Cortex of kidney (tissue), 1 donor: ENCODE measurements at places on chromosomes 6 and 20.

DNA sequence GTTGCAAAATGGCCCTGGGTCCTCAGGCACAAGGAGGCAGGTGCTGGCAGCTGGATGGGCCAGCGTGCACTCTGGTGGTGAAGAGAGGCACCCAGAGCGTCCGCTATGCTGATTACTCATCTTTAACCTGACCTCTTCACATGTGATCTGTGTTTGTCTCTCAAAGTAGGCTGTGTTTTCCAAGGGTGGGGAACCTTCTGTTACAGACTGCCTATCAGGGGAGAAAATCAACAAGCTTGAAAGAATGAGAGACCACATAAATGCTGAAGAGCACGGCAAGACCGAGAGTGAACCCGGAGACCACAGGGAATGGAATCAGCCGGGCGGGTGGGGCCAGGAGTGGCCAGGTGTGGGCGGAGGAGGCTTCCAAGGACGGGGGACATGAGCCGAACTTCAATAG, 16.2 kb downstream of the BNIP5 start:
- DNase-seq = no peak

DNA sequence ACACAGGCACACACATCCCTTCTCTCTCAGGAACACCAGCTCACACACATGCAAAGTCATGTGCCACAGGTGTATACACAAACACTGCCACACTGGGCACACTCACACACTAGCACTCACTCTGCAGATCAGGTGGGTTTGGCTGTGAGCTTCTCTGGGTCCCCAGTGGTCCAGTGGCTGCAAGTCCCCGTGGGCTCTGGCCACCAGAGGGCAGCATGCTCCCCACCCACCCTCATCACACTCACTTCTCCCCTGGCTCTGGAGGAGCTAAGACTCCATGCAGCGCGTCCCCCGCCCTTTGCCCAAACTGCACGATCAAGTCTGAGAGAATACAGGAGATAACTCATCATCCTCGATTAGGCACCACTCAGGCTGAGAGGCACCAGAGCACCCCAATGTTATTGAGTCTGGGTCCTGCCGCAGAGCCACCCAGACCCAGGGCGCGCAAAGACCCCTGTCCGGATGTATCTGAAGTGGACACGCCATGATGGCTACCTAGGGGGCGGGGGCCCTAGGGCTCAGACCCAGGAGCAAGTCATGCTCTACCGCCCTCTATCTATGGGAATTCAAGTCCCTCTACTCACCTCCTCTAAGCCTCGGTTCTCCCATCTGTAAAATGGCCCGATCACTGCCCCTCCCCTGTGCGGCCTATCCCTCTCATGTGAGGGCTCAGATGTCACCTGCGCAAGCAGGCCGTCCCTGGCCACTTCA, 90.5 kb downstream of the GRM4 start:
- no peak for DNase-seq

DNA sequence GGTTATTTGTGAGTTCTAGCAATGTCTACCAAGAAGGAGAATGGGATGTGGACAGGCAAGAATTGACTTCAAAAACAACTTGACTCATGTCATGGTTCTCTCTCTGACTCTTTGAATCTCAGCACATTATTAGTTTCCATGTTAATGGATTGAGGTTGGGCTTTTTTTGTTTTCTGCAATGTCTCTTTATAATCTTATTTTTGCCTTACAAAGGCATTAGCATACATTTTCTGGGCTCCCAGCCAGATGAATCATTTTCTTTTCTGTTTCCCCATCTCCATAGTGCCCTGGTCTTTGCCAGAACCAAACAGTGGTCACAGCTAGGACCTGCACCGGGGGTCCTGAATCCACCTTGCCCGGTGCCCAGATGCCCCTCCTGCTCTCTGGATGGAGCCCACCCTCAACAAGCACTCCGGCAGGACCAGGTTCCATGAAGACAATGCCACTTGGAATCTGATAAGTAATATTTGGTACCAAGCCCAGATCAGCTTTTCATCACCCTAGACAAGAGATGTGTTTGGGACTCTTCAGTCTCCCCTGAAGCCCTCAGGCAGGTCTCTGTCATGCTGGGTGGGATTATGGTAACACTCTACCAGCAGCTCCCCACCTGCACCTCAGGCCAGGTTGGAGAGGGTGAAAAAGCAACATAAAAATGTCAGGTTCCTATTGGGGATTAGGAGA, 266.7 kb upstream of the SULF2 start:
- DNase-seq = no peak

DNA sequence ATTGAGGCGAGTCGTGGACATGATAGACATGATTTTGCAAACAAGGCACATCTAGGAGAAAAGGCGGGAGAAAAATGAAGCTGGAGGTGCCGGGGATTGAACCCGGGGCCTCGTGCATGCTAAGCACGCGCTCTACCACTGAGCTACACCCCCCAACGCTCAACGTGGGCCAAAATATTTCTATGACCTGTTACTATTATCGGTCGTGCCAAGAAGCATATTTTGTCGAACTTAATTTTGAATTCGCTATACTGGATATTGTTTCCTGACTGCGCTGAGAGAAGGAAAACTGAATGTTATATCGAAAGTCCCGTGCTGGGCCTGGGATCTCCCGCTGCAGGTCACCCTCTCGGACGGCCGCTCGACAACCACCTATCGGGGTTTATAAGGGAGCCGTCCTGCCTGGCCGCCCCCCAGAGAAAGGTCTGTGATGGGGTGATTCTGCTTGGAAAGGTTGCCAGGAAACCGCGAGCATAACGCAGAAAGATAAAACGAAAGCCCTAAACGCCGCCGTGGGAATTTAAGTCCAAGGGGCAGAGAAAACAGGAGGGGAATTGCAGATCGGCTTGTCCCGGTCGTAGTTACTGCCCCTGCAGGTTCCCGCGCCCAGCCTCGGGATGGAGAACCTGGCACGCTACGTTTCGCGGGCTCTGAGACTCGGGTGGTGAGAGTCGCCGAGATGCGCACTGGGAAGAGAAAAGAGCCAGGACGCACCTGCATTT, 60.0 kb downstream of the TRIM27 start:
- DNase-seq = no peak

DNA sequence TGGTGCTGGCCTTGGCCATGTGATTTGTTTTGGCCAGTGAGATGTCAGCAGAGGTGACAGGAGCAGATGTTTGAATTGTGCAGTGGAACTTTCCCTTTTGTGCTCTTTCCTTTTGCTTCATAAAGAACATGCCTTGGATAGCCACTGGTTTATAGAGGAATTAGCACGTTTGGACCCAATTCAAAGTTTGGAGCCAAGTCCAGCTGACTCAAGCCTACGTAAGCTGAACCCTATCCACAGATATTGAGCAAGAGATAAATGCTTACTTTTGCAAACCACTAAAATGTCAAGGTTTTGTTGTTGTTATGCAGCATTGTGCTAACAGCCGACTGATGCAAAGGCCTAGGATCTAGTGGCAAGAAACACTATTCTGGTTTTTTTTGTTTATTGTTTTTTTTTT, 230.9 kb upstream of the CITED2 start:
- no peak for DNase-seq

DNA sequence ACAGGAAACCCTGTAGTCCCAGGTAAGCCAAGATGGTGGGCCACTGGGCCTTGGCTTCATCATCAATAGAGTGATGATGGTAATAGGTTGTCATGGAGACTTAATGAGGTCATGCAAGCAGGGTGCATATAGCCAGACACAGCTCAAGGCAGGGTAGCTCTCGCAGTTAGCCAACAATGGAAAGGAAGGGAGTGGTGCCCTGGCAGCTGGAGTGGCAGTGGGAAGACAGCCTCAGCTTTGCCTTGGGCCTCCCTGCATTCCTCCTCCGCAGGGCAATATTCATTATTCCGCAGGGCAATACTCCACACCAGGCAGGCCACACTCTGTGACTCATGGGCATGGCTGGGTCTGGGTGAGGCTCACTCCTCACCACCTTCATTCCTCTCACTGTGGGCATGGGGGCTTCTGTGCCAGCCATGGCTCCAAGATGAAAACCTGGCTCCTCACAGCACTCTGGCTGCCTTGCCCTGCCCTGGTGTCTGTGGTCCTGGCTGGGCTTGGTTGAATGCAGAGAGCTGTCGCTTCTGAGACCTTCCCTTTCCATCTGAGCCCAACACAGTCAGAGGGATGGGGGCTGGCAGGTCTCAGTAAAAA, 163.1 kb upstream of the PMEPA1 start:
- DNase-seq = no peak

GRCh38 chr20:5056801-5057599, 55.7 kb upstream of the SLC23A2 start:
- DNase-seq = no peak

- no peak for DNase-seq
Observed at GRCh38 chr6:14735956-14736486, 509.8 kb upstream of the JARID2 start.

DNA sequence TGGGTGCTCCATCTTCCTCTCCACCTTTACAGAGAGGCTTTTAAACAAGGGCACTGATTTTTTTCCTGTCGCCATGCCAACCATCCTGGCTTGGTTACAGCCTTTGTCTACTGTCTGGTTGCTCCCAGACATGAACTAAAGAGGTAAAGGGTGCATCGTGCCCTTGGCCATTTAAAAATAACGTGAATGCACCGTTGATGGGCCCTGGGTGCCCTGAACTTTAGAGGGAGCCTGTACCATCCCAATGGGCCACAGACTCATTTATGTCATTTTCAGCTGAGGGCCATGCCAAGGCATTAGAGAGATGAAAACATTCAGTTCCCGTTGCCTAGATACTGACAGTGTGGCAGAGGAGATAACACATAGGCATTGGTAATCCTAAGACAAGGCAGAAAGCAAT, 23.3 kb downstream of the TMC2 start:
- no peak for DNase-seq
